Left ventricle myocardium inferior (tissue), 1 donor: ENCODE measurements at places on chromosomes 4 and X. TPM values are rescaled to one million over a fixed set of nuclear protein-coding genes. Genes with fewer than 3 reads are reported as not detected.

DNA sequence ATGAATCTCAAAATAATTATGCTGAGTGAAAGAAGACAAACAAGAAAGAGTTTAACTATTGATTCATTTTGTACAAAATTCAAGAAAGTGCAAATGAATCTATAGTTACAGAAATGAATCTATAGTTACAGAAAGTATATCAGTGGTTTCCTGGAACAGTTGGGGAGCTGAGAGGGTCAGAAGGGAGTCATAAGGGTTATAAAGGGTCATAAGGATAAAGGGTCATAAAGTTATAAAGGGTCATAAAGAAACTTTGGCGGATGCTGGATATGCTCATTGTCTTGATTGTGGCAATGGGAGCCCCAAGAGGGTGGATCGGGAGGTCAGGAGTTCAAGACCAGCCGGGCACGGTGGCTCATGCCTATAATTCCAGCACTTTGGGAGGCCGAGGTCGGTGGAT lies 26.0 kb upstream of the INTS6L start:
- DNase-seq = no peak

GRCh38 chr4:144967161-144967560 lies 130.8 kb downstream of the ANAPC10 start:
- DNase-seq = no peak

DNA sequence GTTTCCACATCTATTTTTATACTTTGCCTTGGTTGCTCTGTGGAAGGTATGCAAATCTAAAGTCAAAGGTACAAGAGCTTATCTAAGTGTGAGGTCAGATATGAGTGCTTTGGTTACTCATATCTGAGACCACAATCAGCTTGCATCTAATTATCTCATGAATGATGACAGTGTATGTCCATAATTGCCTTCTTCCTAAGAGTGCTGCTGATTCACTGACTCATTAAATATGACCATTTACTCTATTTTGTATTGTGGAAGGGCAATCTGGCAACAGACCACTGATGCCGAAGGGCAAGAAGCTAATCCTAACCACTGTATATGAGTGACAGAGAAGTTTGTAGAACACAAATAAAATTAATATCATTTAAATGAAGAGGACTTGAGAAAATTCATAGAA lies 1190.2 kb upstream of the AGA start:
- DNase-seq = no peak

DNA sequence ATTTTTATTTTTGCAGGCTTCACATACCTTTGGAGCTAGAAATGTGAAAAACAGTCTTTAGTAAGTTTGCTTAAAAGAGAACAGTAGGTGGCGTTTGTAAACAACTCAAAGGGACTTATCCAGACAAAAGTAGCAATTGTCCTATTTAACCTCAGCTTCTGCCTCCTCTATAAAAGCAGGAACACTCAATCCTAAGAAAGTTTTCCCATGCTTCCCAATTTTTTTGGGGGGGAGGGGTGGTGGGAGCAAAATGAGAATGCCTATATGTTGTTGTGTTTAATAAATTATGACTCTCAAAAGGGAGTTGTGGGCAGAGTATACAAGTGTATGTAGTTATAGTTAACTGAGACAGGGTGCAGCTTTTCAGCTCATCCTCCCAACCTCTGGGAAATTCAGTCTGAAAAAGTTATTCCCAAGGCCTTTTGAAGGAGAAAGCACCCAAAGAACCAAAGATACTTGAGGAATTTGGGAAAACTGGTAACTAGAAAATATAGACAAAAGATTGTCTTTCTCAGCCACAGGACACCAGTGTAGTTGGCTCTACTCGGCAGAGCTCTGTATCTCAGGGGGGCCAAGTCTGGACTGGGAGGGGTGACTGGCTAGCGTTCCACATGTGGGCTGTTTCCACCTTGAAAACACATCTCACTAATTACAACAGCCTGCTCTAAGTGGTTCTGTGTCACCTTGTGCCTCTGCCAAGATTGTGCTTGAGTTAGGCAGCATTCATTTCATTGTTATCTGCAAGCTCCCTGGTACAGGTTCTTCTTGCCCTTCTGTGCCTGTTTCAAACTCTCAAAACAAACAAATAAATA lies 2.8 kb downstream of the SFRP2 start:
- DNase-seq = no peak

DNA sequence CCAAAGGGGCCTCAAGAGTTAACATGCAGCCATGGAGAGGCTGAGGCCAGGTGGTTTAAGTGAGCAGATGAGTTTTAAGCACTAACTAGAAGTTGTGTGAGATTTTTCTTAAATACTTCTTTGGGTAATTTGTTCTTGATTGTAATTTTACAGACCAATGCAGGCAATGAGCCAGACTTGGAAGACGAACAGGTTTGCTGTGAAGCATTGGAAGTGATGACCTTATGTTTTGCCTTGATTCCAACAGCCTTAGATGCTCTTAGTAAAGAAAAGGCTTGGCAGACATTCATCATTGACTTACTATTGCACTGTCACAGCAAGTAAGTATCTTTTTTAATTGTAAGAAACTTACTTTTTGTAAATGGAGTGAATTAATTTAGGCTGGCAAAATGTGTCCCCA lies 103.9 kb downstream of the USP9X start:
- DNase-seq = no peak

DNA sequence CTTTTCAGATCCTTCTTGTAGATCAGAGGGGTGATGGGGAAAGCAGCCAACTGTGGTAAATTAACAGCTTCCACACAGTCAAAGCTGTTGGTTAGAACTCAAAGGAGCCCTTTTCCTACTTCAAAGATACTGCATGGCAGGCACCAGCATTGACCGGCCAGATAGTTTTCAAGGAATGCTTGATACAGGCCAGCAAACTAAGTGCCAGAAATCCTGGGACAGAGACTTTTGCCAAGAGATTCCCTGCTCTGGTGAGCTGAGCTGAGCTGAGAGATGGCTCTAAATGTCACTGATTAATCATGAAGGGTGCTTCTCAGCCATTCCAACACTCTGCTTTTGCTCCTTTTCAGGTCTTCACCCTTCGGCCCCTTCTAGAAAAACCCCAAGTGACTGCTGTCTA lies 131.6 kb upstream of the MED14 start:
- DNase-seq = no peak

DNA sequence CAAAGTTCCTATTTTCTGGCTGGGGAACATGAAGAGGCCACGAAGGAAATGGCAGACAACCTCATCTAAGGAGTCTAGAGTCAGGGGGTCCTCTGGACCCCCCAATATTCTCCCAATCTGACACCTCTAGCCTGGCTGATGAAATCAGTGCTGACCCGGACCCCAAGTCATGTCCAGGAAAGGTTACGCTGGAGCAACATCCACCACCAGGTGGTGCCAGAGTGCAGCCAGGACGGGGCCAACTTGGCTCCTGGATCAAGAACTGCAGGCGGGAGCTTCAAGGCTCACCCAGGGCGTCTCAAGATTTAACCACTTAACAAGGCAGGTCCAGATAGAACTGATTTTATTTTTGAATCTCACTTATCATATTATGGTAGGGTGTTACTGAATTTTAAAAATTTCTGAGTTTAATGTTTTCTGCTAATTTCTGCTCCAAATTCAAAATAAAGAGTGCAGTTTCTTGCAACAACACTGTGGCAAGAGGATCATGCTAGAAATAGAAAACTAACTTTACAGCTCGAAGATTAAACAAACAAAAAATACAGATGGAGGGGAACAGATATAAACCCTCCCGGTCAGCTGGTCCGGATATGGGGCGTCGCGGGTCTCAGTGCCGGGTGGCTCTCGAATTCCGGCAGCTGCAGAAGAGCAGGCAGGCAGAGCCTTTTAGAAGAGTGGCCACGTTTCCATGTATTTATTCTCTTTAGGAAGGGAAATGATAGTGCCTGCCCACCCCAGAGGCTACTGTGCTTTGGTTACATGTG lies 135.5 kb downstream of the AFAP1 start:
- peak; percentile 88 for DNase-seq

DNA sequence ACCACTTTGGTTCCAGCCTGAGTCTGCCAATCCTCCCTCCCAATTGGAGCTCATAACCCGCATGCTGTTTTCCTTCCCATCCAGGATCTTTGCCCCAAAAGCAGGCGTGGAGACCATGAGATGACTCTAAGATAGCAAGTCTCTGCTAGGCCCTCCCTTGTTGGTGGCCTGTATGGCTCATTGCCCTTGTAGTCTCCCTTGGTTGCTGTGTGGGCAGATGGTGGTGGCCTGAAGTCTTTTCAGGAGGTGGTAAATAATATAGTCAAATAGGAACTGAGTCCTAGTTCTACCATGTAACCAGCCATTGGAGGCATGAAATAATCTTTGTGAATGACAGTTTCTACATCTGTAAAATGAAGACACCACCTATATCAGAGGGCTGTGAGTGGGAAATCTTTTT lies 1.2 kb downstream of the ATP6AP1 start:
- no peak for DNase-seq

- no peak for DNase-seq
Measured at GRCh38 chr4:4780729-4781244, 78.7 kb upstream of the MSX1 start.

The TADA2B gene
- total RNA-seq = 33.7 TPM

DNA sequence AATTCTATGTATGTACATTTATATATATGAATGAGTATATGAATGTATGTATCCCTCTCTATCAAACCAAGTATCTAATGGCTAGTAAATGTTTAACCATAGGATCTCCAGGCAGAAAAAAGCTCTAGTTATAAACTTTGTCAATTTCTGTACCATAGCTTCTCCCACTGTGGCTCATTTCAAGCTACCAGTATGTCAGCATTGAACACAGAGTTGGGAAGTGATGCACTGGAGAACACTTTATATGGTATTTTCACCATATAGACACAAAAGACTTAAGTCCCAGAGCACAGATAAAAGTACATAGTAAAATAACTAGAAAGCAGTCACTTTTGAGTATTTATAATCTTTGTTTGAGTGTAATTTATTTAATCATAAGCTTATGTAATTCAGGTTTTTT lies 53.9 kb upstream of the ATP8A1 start:
- no peak for DNase-seq

DNA sequence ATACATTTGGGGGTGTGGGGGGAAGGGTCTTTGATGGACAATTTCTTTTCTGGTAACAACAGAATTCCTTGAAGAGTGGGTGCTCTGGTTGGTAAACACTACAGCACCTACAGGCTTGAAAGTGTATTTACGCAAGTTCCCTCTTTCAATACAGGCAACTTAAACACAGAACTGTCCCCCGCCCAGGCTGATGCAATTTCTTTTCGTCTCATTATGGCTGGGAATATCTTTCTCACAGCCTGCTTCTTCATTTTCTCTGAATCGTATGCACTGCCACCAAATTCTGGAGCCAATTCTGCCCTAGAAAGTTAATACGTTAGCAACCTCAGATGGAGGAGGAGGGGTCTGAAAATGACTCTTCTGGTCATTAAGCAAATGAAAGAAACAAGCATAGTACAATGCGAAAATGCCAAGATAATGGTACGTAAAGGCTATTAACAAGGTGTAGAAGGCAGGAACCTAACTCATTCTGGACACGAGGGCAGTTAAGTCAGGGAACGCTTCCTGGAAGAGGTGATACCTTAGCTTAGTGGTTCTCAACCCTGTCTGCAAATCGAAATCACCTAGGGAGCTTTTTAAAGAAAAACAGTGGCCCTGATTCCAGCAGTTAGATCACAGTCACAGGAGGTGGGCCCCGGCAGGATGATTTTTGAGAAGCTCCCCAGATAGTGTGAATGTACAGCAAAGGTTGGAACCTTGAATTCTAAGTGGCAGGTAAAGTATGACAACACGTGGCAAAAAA lies 1.0 kb downstream of the AGA start:
- no peak for DNase-seq

- no peak for DNase-seq
Measured at GRCh38 chrX:29143756-29144155, 556.5 kb downstream of the IL1RAPL1 start.

The PAGE2 gene
- not detected for total RNA-seq

GRCh38 chr4:76485450-76485849 lies 50.4 kb downstream of the SHROOM3 start:
- no peak for DNase-seq

The ABHD18 gene
- total RNA-seq = 30.4 TPM

- DNase-seq = no peak
Measured at GRCh38 chr4:111788099-111788498, 357.2 kb upstream of the FAM241A start.
